Daoy (cell line): ENCODE measurements at places on chromosomes 6 and 20. TPM values are rescaled to one million over a fixed set of nuclear protein-coding genes. Genes with fewer than 3 reads are reported as not detected.

ZNF133 gene
- total RNA-seq: 11.7 and 12.9 TPM in 2 replicates

PHACTR2 gene
- total RNA-seq: 14.6 and 30.3 TPM in 2 replicates

C20orf202 gene
- not detected in 2 replicates for total RNA-seq

FERMT1 gene
- total RNA-seq: 4.6 and 5.7 TPM in 2 replicates

TDRD6 gene
- total RNA-seq: not detected in 2 replicates

USP49 gene
- total RNA-seq: 0.83 and 3.9 TPM in 2 replicates

PREX1 gene
- total RNA-seq: 8.8 and 11.1 TPM in 2 replicates

CST11 gene
- not detected in 2 replicates for total RNA-seq

MOXD1 gene
- total RNA-seq: 0.71 and 0.97 TPM in 2 replicates
